Non-pigmented ciliary epithelial cell (primary cell): ENCODE measurements at places on chromosomes 5 and 9.

DNA sequence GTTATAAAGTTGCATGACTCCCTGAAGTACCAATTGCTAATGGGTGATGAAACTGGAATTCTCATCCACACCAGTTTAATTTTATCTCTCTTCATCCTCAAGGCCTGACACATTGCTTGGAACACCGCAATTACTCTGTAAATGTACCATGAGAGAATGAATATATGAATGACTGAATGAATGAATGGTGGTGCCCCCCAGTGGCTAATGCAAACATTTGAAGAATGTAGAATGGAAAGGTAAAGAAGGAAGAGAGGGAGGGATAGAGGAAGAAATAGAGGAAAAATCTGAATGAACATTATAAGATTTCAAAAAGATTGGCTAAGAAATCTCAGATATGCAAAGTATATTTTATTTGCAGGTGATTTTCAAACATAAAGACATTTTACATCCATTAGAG lies 13.1 kb downstream of the PAPPA start:
- no peak for DNase-seq

GRCh38 chr9:93536874-93537273 lies 39.5 kb upstream of the PHF2 start:
- DNase-seq, result no peak

DNA sequence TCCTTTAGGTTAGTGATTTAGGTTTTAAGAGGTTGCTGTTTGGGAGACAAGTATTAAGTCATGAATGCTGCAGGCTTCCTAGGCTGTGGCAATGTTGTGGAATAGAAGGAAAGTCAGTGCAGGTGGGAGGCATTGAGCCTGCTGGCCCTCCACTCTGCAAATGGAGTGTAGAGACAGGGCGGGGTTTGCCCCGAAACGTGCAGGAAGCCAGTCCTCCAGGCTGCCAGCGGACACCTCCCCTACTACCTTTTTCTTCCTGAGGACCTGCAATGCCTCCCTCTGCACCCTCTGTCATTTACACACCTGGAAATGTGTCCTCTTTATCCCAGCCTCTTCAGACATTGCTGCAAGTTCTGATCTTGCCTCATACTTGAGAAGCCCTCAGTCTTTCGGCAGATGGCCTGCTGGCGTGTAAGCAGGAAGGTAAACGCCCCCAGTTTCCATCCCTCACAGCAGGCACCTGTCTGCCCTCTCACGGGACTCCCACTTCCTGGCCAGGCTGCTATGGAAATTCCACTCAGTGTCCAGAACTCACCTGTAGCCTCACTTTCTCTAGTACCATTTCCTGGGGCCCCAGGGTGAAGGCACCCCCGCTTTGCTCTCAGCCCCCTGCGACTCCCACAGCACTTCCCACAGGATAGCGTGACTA lies 81.6 kb upstream of the BOD1 start:
- DNase-seq, result no peak

DNA sequence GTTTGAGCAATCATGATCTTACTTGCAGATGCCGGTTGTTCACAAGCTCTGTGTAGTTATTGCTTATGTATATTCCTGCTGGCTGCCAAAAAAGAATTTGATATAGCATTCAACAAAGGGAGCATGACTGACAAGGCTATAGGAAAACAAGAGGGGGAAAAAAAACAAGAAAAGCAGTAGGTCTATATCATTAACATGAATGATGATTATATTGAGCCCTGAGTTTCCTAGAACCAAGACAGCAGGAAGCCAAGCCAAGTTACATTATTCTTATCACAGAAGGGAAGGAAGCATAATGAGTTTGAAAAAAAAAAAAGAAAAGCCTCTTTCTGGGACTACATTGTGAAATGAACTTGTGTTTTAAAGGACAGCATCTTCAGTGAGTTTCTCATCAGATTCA lies 41.0 kb downstream of the TSTD2 start:
- no peak for DNase-seq

GRCh38 chr5:78376315-78376714 lies 15.9 kb downstream of the SCAMP1 start:
- DNase-seq, result no peak

DNA sequence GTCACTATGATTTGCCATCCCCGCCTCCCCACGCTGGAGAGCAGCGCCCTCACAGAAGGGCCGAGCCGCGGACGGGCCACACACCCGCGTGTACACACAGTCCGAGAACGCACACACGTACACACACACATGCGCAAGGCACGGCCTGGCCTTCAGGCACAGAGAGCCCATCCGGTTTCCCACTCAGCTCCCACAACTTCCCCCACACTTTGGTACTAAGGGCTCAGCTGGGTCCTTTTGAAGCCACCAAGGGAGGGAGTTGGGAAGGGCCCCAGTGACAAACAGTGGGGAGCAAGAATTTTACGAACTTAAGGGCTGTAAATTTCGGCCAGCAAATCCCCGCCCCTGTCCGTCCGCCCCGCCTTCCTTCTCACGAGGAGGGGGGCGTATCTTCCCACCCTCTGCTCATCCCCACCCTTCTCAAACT lies 133.3 kb upstream of the HAND1 start:
- DNase-seq, result no peak

GRCh38 chr5:142246258-142246657 lies 78.6 kb downstream of the SPRY4 start:
- DNase-seq, result peak; percentile 14

- no peak for DNase-seq
Measured at GRCh38 chr9:122144836-122145591, 14.6 kb downstream of the NDUFA8 start.

- DNase-seq, result no peak
Measured at GRCh38 chr5:171288066-171288465, 21.0 kb upstream of the TLX3 start.

DNA sequence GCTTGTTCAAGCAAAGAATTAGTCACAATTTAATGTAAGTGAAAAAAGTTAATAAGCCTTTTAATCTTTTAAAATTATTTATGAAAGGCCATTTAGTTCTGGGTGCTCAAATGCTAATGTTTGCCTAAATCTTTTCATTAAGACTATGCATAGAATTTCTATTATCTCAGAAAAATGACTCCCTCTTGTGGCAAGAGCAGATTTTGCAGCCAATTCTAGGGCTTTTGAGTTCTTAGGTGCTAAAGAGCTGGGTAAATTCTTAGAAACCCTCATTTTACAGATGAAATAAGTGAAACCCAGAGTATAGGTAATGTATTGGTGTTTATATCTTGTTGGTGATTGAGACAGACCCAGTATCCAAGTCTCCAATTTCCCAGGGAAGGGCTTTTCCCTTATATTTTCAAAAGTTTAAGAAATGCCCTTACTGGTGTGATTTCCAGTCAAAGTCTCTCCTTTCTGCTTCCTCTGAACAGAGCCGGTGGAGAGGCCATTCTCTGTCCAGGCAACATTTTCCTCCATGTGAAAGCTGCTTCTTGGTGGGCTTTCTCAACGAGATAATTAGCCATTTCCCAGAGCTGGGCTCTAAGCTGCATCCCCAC lies 24.1 kb upstream of the PCSK5 start:
- no peak for DNase-seq

GRCh38 chr5:134555890-134556311 lies 30.4 kb downstream of the JADE2 start:
- no peak for DNase-seq

DNA sequence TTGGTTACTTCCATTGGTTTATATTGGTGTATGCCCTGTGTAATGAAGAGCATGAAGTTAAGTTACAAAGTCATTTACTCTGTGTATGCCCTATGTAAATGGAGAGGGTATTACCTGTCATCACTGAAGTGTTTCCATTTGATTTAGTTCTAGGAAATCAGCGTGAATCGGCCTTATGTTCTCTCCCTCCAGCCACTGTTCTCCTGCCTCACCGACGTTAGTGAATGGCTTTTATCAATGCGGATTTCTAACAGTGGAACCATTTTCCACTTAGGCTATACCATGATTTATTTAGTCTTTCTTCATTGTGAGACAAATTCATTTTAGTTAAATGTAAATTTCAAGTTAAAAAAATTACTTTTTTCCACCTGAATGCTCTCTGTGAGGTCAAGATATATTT lies 327.0 kb upstream of the ADCY2 start:
- DNase-seq, result no peak

GRCh38 chr9:5459289-5459829 lies 9.0 kb downstream of the CD274 start:
- DNase-seq, result no peak

- no peak for DNase-seq
Measured at GRCh38 chr9:17018540-17019196, 116.2 kb upstream of the CNTLN start.

DNA sequence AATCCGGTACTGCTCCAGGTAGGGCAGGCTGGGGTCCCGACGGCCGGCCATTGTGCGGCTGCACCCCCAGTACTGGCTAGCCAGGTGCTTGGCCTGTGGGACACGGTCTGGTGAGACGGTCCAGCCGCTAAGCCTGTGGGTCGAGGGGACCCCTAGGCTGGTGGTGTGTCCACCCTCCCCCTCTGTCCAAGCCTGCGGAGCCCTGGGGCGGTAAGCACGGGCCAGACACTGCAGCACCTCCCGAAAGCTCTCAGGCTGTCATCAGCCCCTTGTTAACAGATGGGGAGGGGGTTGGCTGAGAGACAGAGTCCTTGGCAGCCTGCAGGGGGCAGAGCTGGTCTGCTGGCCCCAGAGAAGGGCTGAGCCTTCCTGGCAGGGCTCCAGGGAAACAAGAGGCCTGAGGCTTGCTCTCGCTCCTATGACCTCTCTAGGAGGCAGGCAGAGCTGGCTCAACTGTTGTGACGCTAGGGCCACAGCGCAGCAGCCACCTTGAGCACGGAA lies 11.8 kb upstream of the MRNIP start:
- DNase-seq, result no peak

- no peak for DNase-seq
Measured at GRCh38 chr5:52597625-52598024, 190.1 kb upstream of the ITGA1 start.

DNA sequence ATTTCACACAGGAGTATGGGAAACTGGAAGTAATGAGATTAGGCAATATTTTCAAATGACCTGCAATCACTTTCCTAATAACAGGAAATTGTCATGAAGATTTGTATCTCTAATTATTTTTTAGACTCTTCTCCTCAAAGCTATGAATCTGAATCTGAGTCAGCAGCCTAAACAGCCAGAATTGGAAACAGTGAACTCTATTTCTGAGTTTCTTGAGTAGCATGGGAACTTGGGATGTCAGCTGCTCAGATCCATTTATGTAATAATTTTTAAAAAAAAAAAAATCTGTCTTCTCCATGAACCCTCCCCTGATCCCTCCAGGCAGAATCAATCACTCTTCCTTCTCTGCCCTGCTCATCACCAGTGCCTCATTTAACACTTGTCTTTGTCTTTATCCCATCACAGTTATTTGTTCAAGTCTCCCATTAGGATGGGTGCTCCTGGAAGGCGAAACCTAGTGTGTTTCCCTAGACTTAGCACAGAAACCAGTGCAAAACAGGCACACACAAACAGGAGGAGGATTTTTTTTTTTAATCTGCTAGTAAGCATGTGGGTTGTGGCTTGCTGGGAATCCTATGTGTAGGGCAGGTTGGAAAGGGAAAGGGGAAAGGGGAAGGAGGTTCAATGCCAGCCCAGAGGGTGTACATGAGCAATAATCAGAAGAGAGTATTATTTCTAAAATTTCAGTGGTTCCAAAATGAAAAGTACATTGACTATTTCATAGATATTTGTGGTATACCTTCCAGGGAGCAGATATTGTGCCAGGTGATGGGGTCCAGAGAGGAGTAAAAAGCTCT lies 186.8 kb downstream of the TTLL11 start:
- DNase-seq, result no peak

GRCh38 chr5:64606926-64607325 lies 83.4 kb upstream of the SHISAL2B start:
- no peak for DNase-seq

DNA sequence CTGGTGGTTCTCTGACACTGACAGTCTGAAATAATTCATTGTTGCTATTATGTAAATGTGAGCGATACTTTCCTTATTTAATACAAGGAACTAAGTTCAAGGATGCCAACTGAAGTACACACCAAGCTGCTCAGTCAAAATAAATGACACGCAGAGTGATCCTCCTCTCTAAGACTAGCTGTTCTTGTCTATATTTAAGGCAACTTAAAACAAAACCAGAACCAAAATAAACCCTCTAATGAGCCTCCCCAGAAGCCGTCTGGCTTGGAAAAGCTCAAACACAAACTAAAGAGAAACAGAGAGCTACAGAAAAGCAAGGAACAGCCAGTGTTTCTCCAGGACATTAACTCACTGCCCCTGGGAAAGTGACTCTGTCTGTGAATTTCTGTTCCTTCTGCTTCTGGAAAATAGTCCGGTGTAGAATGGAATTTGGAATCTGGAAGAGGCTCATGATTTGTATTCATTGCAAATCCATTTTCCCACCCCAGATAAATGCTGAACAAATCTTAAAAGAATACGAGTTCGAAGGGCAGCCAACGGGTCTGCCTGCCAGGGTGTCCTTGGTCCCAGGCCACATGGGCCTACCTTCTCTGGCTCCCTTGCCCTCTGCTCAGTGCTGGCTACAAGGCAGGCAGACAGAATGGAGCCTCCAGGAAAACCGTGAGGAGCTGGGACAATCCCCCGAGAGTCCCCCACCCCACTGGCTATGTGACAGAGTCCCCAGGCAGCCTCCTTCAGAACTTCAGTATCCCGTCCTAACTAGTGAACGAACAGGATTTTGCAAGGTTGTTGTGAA lies 14.8 kb downstream of the GGTA1 start:
- DNase-seq, result no peak

GRCh38 chr5:173719731-173720082 lies 103.3 kb upstream of the BOD1 start:
- DNase-seq, result no peak

DNA sequence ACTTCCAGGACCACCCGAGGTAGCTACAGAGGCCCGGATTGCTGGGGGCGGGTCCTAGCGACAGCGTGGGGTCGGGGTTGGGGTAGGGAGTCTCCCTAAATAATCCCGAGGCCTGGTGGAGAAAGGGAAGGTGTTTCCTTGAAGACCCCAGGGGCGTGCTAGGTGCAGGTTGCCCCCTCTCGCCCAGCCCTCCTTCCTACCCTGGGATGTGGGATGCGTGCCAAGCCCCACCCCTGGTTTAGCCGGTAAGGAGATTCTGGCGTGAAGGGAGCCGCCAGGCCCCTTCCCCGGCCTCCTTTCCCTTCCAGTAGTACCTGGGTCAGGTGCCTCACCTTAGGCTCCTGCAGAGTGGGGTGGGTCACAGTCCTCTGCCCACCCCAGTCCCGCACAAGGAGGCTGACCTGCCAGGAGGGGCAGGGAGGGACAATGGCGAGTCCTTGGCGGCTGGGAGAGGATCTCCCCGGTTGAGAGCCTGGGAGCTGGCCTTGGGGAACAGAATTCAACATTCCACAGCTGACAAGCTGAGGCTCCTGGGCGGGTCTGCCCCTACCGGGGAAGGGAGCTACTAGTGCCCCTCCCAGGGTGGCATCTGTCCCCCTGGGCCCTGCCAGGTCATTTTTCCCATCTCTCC lies 674 bp downstream of the TSPAN17 start:
- no peak for DNase-seq

- DNase-seq, result no peak
Measured at GRCh38 chr5:179906795-179907555, 722 bp downstream of the TBC1D9B start.

- peak; percentile 91 for DNase-seq
Measured at GRCh38 chr9:16062542-16063240, 509.8 kb downstream of the CCDC171 start.

GRCh38 chr5:143521846-143522400 lies 118.4 kb upstream of the NR3C1 start:
- DNase-seq, result no peak
